ENCODE measurements at places on chromosomes 3 and 15.

DNA sequence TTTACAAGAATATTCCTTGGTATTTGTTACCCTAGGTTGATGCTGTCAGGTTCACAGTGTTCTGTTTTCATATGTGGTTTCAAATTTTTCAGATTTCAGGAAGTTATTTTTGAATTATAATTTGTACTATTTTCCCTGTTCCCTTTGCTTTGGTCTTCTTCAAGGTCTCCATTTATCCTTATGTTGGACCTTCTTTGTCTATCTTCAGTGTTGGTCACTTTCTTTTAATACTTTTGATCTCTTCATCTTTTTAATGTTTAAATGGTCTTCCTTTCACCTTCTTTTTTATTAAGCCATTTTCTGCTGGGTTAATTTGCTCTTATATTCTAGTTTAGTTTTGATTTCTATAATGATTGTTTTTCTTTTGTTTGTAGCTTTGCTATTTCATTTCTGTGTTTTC lies 61.3 kb downstream of the KLHL25 start:
- DNase-seq, result no peak

GRCh38 chr15:52673312-52673711 lies 5.9 kb downstream of the ATOSA start:
- DNase-seq, result peak; percentile 42

DNA sequence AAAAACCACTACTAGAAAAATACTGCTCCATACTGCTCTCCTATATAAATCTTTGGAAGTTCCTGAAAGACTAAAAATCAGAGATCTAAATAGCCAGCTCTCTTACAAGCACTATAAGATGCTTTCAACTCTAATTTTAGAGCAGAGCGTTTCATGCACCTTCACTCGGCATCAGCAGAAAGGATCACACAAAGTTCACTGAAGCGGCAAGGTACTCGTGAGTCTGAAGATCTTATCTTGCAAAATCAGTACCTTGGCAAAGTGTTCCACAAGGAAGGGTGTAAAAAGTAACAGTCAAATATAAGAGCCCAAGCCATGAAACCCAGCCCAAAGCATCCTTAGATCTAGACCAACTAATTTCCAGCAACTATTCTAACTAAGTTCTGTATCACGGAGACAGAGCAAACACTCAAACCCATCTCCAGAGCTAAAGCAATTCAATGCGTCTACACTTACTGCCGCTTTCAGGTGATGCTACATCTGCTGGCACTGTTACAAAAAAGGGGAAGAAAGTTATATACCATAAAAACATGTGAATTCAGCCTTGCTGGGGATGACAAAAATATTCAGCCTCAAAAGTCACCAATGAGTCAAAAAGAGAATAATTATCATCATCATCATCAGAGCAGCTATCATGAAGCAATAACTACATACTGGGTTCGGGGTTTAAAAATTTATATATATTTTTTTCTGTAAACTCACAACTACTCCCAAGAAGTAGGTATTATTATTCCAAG lies 16.3 kb downstream of the VPS39 start:
- no peak for DNase-seq

DNA sequence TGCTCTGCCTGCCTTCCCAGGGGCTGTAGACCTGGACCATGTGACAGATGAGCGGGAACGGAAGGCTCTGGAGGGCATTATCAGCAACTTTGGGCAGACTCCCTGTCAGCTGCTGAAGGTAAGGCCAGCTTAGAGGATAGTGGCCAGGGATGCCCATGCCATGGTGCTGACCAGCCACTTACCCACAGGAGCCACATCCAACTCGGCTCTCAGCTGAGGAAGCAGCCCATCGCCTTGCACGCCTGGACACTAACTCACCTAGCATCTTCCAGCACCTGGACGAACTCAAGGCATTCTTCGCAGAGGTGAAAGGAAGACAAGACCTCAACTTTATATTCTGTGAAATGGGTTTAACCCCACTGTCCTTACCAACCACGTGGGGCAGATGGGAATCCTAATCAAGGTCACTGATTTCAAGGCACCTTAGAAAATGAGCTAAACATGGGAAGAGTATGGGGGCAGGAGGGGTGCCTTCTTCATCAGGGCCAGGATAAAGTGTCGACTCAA lies 26.7 kb downstream of the NBEAL2 start:
- no peak for DNase-seq

- no peak for DNase-seq
Observed at GRCh38 chr15:90966262-90966661, 11.6 kb downstream of the RCCD1 start.

GRCh38 chr15:75238150-75238549 lies 20.0 kb upstream of the GOLGA6C start:
- no peak for DNase-seq

DNA sequence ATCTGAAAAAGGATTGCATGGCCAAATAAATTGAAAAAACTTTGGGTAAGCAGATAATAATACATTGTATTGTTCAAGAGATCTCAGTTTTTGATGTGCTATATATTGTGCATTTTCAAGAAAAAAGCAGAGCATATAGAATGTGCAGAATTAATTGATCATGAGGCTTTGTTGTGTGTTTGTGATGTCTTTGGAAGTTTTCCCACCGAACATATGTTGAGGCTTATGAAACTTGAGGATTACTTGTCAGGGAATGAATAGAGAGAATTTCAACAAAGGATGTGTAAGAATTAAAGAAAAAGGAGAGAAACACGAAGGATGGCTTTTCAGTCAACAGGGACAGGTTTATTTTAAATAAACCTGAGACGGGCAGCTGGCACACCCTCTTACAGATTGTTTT lies 232.5 kb upstream of the POU1F1 start:
- DNase-seq, result no peak

DNA sequence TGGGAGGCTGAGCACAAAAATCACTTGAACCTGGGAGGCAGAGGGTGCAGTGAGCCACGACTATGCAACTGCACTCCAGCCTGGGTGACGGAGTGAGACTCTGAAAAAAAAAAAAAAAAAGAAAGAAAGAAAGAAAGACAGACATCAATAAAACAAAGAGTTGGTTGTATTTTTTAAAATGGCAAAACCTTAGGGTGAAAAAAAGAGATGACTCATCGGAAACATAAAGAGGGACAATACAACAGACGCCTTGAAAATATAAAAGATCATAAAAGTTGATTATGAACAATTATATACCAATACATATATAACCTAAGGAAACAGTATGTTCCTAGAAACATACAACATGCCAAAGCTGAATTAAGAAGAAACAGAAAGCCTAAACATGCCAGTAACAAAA lies 92.8 kb downstream of the SCAPER start:
- no peak for DNase-seq

GRCh38 chr15:78003539-78004008 lies 73.9 kb downstream of the TBC1D2B start:
- no peak for DNase-seq

DNA sequence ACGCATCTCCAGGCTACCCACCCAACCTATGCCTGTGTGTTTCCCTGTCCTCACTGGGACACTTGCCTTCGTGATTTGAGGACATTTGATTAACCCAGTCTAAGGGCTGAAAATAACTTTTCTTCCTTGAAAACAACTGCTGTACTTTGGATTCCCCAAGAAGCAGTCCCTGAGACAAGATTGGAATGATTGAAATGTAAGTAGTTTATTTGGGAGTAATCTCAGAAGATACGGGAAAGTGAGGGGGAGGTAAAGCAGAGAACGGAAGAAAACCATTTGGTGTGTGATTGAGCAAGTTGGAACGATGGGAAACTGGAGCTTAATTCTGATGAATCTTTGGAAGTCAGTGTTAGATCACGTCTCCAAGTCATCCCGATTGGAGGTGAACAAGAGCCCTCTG lies 143.8 kb upstream of the LMCD1 start:
- DNase-seq, result no peak

GRCh38 chr3:55297245-55297644 lies 189.9 kb downstream of the WNT5A start:
- no peak for DNase-seq

- peak; percentile 35 for DNase-seq
Observed at GRCh38 chr3:157523814-157524213, 20.6 kb upstream of the VEPH1 start.

- DNase-seq, result no peak
Observed at GRCh38 chr3:157323360-157323759, 113.3 kb upstream of the PTX3 start.

DNA sequence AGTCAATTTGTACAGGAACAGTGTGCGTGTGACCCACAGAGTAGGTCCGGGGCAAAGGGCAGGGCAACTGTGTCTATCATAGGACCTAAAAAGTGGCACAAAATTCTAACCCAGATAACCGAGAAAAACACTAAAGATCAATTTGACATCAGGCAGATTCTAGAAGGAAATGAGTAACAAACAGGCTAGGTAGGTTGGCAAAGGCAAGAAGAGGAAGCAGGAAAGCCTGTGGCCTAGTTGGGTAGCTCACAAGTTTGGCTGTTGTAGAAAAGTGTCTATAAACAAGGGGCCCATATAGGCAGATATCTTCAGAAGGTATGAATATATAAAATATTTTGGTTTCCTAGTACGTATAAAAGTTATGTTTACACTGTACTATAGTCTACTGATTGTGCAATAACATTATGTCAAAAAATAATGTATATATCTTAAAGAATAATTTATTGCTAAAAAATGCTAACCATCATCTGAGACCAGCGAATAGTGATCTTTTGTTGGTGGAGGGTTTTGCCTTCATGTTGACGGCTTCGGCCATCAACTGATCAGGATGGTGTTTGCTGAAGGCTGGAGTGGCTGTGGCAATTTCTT lies 13.3 kb upstream of the OR5K1 start:
- peak; percentile 51 for DNase-seq

DNA sequence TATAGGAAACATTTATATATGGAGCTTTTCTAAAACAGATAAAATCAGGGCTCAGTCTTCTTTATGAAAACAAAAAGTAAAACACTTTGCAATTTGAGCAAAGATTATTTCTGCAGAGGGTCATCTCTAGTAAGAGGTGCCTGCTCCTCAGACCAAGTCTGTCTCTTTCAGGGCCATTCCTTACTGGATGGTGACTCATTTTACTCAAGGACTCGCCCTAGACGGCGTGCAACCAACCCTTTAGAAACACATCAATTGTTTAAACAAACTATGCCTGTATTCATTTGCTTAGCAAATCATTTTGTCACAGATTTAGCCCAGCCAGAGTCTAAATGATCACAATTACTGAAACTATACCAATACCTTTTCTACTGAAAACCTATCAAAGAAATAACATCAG lies 242.8 kb upstream of the ICE2 start:
- DNase-seq, result no peak

- DNase-seq, result no peak
Observed at GRCh38 chr3:188239577-188239976, 85.6 kb downstream of the LPP start.

DNA sequence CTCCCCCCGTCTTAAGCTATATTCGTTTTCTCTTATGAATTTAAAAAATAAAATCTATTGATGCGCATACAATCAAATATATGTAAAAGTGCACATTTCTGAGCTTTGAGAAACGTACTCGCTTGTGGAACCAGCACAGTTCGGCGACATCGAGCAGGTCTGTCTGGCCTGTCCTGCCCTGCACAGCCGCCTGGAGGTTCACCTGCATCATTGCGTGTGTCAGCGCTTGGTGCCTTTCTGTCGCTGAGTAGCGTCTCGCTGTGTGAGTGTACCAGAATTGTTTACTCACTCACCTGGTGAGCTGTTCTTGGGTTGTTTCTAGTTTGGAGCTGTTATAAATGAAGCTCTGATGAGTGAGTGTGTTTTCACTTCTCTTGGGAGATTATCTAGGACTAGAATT lies 104.0 kb downstream of the VGLL4 start:
- DNase-seq, result peak; percentile 89

GRCh38 chr3:126364731-126365301 lies 7.6 kb upstream of the KLF15 start:
- no peak for DNase-seq

DNA sequence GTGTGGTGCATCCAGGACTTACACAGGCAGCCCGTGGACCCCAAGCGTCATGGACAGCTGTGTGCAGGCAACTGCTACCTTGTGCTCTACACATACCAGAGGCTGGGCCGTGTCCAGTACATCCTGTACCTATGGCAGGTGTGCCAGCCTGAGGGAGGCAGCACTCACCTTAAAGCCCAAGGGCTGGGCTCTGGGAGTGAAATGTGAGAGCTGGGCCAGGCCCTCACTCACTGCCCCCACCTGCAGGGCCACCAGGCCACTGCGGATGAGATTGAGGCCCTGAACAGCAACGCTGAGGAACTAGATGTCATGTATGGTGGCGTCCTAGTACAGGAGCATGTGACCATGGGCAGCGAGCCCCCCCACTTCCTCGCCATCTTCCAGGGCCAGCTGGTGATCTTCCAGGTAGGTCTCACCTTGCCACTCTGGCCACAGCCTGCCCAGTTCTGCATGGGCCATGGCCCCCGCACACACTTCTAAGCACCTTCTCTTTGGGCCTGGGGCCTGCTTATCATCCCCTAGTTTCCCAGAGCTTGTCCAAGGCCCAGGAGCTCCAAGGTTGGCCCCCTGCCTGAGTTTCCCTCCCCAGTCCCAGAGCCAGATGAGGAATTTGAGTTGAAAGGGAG lies 11.0 kb downstream of the VILL start:
- DNase-seq, result peak; percentile 68

GRCh38 chr15:93382200-93382820 lies 293.3 kb upstream of the RGMA start:
- no peak for DNase-seq

GRCh38 chr3:16174026-16174355 lies 489 bp upstream of the GALNT15 start:
- DNase-seq, result no peak

DNA sequence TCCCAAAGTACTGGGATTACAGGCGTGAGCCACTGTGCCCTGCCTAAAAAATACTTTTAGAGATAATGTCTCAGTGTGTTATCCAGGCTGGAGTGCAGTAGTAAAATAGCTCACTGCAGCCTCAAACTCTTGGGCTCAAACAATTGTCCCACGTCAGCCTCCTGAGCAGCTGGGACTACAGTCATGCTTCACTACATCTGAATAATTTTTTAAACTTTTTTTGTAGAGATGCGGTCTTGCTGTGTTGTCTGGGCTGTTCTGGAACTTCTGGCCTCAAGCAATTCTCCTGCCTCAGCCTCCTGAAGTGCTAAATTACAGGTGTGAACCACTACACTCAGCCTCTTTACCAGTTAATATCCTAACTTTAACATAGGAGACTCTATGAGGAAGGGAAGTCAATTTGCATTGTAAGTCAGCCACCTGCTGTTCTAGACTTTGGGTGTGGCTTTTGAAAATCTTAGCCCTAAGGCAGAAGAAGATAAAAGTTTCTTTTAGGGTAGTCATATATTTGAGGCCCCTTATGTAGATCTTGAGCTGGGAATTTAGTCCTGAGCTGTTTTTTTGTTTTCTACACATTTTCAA lies 78.2 kb upstream of the RASGRP1 start:
- no peak for DNase-seq

- no peak for DNase-seq
Observed at GRCh38 chr3:31879365-31879764, 101.7 kb downstream of the OSBPL10 start.

DNA sequence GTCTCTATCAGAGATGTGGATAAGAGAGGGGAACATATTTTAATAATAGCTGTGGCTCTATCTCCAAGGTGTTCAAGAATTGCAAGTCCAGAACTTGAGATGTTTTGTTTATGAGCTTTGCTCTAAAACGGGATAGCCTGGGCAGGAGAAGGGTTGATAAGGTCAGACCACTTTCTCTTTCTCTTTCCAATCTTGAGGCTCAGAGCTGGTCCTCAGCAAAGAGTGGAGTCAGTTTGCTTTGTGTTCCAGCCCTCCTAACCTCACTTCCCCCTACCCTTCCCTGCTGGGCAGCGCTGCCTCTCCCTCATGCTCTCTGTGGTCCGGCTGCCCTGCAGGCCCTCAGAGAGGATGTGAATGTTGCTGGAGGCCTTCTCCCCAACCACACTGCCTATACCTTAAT lies 13.8 kb downstream of the KLHL6 start:
- DNase-seq, result no peak

- DNase-seq, result peak; percentile 88
Observed at GRCh38 chr3:58404396-58404795, 29.2 kb downstream of the PDHB start.

GRCh38 chr3:177904621-177905020 lies 631.6 kb upstream of the KCNMB2 start:
- DNase-seq, result peak; percentile 9

Data from PC-3 (cell line).